NCI-H1694 (cell line): ENCODE measurements at places on chromosomes 7 and 10.

DNA sequence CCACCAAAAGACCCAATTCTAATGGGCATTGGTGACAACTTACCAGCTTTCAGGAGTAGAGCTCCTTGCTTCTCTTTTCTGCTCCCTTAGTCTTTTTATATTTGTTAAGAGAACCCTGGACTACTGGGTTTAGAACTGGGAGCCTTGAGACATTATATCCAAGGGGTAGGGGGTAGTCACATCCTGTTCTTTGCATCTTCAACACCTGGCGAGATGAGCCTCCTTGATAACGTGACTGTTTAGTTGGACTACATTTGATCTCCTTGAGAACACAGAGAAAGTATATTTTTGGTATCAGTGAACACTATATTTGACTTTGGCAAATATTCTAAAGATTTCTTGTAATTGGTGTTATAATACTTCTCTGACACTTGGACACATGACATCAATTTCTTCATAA is 9.0 kb upstream of the SMNDC1 start:
- no peak for DNase-seq

DNA sequence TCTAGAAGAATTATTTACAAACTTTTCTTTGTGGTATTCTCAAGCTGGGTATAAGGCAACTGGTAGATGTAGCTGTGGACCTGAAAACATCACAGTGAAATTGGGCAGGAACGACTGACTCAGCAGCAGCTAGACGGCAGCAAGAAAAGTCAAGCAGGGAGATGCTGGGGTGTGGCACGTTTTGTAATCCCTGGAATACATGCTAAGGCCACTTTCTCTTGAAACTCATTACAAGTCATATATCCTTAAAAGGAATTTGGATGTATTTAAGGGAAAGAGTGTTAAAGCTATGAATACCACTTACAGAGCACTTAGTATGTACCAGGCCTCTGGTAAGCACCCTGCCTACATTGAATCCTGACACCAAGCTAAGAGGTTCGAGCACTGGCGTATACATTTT is 17.4 kb downstream of the BEND7 start:
- no peak for DNase-seq

- no peak for DNase-seq
Measured at GRCh38 chr7:74051629-74052410, 23.8 kb downstream of the ELN start.

DNA sequence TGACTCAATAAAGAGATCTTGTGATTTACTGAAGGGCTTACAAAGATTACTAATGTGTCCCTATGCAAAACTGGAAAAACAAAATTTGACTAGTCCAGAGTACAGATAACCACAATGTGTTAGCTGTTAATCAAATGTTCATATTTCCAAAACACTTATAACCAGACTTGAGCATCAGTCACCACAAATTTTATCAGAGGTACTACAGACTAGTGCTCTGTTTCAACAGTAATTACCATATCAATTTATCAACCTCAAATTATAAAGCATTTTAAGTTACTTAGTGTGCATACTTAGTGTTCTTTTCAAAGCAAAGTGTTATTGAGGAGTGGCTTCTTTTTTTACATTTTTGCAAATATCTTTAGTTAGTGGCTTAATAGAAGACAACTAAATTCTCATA is 765.9 kb downstream of the GRM8 start:
- no peak for DNase-seq

DNA sequence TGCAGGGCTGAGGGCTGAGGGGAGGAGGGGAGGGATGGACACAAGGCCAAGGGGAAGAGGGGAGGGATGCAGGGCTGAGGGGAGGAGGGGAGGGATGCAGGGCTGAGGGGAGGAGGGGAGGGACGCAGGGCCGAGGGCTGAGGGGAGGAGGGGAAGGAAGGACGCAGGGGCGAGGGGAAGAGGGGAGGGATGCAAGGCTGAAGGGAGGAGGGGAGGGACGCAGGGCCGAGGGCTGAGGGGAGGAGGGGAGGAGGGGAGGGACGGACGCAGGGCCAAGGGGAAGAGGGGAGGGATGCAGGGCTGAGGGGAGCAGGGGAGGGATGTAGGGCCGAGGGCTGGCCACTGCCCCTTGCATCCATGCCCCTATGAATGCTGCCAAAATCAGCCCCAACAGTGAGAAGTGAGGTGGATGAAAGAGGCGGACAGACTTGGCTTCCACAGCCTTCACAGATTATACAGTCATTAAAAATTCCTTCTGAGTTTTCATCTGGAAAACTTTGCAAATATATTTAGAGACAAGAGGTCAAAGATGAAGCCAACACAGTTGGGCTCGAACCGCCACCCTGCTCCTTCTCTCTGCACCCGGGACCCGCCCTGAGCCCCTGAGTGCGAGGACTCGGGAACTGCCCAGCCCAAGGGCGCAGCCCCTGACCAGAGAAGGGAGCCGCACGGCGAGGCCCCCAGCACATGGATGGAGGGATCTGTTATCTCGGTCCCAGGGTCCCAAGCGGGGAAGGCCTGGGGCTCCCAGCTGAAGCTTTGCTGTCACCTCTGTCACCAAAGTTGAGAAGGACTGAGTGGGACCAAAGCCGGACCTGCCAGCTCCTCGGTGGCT is 65.8 kb downstream of the DIP2C start:
- no peak for DNase-seq

DNA sequence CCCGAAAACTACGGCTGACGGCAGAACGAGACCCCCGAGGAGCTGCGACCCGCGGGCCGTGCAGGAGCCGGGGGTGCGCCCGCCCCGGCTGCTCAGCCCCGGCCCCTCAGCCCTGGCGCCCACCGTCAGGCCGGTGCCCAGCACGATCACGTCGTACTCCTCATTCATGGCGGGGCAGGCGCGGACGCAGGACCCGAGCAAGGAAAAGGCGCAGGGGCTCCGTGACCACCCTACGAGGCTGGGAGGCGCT is 218 bp downstream of the GDI2 start:
- DNase-seq = no peak

DNA sequence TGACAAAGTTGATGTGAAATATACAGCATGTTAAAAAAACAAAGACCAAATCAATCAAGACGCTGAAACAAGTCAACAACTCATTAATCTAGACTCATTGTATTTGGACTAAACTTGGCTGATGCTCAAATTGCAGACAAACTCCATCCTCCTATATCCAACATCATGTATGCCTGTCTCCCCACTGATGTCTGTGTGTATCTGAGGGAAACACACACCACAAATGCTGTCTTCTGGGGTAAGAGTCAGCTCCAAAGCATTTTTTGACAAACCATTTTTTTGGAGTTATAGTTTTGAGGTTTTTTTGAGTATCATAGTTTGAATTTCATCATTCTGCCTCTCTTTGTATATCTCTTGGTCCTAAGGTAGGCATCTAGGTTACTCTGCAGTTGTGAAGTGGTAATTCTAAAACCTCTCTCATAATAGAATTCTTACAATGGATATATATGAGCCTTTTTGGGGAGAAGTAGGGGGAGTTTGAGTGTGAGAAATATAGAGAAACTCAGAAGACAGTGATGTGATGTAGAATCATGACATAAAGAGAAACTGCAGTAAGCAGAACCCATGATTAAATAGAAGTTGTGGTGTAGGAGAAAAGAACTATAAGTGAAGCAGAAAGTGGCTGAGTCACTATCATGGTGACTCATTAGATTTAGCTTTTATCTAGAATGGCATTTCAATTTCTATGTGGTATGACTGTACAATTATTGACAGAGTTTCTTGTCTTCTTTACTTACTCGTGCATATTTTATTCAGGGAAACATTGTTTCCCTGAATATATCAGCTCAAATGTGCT is 1531.1 kb upstream of the LRRTM3 start:
- DNase-seq = no peak

GRCh38 chr7:156140447-156140846 is 328.2 kb upstream of the SHH start:
- DNase-seq = no peak

GRCh38 chr7:71740174-71740560 is 608.2 kb downstream of the GALNT17 start:
- DNase-seq = no peak

- DNase-seq = no peak
Measured at GRCh38 chr7:70094831-70095230, 496.6 kb downstream of the AUTS2 start.

DNA sequence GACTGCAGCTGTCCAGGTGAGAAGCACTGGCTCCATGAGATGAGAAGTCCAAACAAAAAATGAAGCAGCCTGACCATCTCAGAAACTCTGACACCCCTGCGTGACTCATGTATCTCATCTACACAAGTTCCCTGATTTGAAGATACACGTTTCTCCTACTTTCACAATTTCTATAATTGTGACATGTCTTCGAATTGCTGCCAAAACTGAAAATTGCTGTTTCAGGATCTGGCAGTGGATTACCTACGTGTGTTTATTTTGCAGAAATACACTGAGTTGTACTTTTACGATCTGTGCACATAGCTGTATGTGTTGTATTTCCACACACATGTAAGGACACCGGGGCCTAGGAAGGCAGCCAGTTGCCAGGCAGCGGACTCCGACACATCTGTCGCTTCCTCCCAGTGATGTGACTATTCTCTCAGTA is 53.2 kb downstream of the LARP4B start:
- DNase-seq = peak; percentile 4

DNA sequence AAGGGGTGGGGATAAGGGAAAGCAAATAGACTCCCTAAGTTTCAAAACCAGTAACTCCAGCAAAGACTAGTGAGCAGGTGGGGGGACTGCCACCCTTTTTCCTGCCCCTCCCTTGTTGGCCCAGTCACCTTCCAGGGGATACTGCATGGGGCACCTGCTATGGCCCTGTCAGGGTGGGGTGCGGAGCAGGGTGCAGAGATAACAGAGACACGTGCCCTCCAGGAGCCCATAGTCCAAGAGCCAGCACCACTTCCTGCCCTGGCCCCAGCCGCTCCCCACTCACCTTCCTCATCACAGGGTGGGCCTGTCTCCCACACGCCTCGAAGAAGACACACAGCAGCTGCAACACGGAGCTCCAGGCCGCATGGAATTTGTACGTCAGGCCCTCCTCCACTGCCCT is 20.6 kb downstream of the RRP12 start:
- DNase-seq = no peak

- no peak for DNase-seq
Measured at GRCh38 chr7:43522406-43523156, 60.3 kb upstream of the STK17A start.

- no peak for DNase-seq
Measured at GRCh38 chr7:21358648-21359047, 69.2 kb upstream of the SP4 start.

DNA sequence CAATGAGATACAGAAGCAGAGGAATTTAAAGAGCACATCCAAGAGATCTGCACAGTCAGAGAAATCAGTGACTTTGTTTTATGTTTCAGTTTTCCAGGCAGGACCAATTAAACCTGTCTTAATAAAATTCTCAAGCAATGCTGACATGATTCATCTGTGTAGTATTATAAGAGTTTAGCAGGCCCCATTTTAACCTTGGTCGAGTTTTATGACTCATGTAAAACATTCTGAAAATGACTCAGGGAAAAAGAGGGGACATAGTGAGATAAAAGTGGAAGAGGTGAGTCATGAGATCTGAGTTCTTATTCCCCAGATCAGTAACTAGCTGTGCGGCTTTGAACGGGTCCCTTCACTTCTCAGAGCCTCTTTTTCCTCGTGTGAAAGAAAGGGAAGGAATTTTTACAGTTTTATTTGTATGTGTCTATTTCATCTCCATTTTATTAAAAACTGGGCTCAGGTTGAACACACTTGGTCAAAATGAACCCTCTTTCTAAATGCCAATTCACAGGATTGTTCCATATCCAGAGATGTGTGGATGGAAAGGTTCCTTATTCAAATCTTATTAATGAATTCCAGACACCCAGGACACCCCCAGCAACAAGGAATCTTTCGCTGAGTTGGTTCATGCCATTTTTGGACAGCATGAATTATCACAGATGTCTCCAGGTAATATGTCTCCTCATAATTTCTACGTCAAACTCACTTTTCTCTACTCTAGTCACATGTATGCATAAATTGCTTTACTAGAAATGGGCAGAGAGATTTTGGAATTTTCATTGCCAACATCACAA is 143.2 kb downstream of the JAZF1 start:
- no peak for DNase-seq

- no peak for DNase-seq
Measured at GRCh38 chr7:115816318-115816974, 214.1 kb downstream of the TFEC start.

GRCh38 chr7:6294839-6295238 is 22.4 kb upstream of the CYTH3 start:
- DNase-seq = no peak

GRCh38 chr7:7654964-7655715 is 14.6 kb downstream of the UMAD1 start:
- DNase-seq = no peak

DNA sequence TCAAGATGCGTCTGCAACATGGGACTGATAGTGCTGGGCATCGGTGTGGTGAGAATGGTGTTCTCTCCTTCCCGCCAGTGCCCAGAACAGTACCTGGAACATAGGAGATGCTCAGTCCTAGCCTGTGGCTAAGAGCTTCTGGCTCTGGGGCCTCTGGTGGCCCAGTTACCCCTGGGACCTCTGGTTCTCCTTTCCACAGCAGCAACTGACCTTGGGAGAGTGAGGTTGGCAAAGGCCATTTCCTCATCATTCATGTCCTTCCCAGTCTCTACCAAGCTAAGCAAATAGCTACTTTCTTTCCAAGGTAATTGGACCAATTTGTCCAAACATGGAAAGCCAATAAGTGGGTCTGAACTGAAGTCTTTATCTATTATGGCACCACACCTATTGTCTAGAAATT is 11.6 kb upstream of the GOLGA7B start:
- no peak for DNase-seq

DNA sequence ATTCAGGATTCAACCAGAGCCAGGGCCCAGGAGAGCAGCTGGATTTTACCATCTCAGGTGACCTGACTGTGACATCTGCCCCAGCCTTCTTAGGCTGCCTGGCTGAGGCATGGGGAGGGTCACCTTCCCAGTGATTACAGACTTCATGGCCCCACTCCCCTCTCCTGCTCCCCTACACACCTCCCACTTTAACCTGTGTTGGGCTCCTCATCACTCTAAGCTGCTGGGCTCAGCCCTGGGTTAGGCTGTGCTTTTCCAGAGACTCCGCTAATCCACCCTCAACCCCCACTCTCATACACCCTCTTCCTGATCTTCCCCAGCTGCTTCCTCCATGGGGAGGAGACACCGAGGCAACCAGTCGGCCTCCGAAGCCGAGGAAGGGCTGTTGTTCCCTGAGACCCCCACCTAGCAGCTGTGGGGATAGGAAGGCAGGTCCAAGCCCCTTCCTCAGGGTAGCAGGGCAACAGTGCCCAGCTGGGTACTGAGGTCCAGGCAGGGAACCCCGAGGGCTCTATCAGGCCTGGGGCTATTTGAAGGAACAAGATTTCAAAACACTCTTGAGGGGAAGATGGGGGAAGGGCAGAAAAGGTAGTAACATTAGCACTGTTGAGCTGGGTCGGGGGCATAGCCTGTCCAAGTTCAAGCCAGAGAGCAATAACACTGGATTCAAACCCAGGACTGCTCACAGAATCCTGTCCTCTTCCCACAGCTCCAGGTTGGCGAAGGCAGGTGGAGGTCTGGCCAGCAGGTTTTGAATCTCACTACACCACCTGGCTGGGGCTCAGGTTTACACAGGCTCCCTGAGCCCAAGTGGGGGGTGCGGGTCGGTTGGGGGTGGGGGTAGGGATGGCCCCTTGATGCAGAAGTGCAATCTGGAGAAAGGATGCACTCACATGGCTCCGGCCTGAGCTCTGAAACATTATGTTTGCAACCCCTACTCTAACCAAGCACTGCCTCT is 1.8 kb downstream of the IMPDH1 start:
- no peak for DNase-seq

GRCh38 chr7:143325240-143325639 is 9.3 kb downstream of the CLCN1 start:
- no peak for DNase-seq

- no peak for DNase-seq
Measured at GRCh38 chr7:113752289-113752688, 166.5 kb downstream of the PPP1R3A start.

- no peak for DNase-seq
Measured at GRCh38 chr7:105924945-105925344, 38.1 kb upstream of the CDHR3 start.
